ENCODE measurements at places on chromosomes 2 and 18.

- DNase-seq: no peak
Observed at GRCh38 chr18:31590570-31590969, 1.1 kb upstream of the TTR start.

- no peak for DNase-seq
Observed at GRCh38 chr2:146602856-146603255, 1242.0 kb upstream of the ACVR2A start.

DNA sequence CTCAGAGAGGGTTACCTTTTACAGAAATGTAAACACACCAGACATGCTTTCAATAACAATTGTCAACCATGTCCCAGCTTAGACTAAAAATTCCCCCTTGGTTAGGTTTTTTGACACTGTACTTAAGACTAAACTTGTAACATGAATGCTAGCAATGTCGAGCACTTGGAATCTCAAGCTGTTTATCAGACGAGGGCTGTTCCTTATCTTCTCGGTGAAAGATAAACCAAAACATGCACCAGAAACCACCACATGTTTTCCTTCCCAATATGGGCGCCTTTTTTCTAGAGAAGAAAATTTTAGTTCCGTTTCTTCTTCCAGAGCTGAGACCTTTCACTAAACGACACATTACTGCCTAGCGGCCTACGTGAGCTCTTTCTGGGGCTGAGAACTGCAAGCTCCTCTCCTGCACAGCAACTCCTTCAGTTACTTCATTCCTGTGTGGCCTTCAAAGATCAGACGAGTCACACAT is 42.4 kb upstream of the ACKR3 start:
- no peak for DNase-seq

GRCh38 chr2:222399038-222399783 is 25.1 kb upstream of the SGPP2 start:
- no peak for DNase-seq

DNA sequence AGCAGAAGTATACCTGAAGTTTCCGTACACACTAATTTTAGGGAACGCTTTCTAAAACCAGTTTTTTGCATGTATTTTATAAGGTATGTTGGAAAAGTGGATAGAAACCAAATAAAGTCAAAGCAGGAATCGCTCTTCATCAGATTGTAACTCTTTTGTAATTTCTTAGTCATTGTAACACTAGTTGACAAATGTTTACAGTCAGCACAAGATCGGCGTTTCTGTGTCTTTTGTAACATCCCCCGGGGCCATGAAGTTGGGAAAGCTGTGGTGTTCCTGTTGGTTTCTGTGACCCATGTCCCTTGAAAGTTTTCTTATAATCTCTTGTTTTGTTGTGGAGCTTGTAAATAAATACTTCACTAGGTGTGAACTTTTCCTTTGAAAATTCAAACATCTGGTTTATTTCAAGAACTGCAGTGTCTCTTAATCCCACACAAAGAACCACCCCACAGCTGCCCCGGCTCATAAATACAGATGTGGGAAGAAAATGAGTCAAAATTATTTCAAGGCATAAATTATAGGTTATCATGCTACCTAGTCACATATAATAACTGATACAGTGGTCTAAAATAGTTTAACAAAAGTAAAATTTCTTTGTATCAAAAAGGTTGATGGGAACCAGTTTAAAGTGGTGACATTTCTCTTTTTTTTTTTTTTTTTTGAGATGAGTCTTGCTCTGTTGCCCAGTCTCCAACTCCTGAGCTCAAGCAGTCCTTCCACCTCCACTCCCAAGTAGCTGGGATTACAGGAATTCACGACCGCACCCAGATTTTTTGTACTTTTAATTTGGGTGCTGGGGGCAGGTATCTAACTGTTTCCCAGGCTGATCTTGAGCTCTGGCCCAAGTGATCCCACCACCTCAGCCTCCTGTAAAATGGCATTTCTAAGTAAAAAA is 751 bp upstream of the NMI start:
- no peak for DNase-seq

DNA sequence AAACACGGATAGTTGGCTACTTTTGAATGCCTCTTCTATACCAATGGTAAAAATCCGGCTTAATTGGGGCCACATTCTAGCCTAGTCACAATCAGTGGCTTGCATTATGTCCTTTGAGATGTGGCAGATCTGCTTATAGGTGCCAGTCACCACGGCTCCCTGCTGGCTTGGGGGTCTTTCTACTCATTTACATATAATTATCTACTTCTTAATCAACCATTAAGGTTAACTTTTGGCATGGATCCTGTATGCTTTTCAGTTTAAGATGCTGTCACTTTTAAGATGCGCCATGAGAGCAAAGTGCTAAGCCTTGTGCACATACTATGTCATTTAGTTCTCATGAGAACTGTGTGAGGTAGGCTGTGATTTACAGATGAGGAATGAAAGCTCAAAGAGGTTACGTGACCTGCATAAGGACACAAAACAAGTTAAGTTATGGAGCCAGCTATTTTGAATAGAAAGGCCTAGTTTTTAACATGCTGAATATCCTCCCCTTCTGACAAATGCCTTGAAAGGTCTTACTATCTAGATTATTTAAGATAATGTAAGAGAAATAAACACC is 4.1 kb downstream of the NEDD4L start:
- no peak for DNase-seq

- no peak for DNase-seq
Observed at GRCh38 chr2:12107939-12108338, 361.5 kb downstream of the LPIN1 start.

DNA sequence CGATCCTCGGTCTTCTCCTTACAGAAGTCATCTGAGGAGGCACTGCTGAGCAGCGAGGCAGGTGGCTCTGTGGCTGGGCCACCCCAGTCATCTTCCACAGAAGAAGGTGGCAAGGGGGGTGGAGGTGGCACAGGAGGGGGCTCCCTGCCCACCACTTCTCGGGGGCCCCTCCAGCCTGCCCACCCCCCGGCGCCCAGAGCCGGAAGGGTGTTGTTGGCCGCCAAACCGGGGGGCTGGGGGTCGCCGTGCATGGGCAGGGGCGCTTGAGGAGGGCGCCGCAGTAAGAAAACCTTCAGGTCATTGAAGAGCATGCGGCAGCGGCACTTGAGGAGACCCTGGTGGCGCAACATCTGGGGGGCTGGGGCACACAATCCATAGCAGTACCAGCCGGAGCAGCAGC is 2.5 kb downstream of the MARCHF4 start:
- no peak for DNase-seq

GRCh38 chr18:58135183-58135641 is 91.2 kb downstream of the NEDD4L start:
- no peak for DNase-seq

DNA sequence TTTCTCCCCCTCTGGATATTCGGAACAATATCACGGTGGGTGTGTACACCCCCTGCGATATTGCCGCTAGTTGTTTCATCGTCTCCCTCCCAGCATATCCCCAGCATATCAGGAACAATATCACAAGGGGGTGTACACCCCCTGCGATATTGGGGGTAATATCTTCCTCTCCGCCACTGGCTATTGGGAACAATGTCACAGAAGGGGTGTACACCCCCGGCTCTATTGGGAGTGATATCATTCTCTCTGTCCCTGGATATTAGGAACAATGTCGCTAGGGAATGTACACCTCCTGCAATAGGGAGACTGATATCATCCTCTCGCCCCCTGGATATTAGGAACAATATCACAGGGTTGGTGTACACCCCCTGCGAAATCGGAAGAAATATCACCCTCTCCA is 1932.0 kb downstream of the SUCLG1 start:
- DNase-seq: no peak

GRCh38 chr2:8682719-8683667 is 1.1 kb downstream of the ID2 start:
- DNase-seq: peak; percentile 54

DNA sequence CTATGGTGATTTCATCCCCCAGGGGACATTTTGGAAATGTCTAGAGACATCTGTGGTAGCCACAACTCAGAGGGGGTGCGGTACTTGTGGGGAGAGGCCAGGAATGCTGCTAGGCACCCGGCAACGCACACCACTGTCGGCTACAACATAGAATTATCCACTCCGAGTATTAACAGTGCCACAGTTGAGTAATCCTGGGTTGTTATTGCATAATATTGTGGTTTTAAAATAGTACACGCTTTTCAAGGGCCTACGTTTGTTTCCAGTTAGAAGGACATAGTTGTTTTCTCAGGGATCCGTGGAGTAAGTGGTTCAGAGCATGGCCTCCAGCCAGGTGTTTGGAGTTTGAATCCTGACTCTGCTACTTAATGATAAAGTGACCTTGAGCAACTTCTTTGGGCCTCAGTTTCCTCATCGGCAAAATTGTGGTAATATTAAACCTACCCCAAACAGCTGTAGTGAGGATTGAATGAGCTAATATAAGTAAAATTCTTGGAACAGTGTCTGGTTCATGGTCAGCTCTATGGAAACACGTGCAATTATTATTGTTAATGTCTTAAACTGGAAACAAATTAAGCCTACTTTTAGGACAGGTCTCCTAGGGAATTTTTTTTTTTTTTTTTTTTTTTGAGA is 24.5 kb downstream of the CYP27A1 start:
- DNase-seq: peak; percentile 23

GRCh38 chr2:237122214-237122666 is 36.6 kb downstream of the COPS8 start:
- peak; percentile 3 for DNase-seq

- no peak for DNase-seq
Observed at GRCh38 chr2:39666491-39667101, 879 bp downstream of the TMEM178A start.

DNA sequence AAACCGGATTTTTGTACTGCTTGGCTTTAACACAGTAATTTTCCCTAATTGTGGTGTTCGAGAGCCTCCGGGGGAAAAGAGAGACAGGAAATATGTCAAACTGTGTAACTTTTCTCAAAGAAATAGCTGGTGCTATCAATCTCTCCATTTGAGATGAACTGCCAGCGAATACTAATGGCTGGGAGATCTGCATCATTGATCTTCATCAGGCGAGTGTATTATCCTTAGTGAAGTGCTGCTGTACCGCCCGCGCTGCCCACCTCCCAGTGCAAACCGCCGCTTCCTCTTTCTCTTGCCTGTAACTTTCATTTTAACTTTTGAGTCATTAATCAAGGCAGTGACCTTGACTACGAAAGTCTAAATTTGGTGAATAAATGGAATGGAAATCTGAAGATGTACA is 246.1 kb upstream of the ST6GAL2 start:
- peak; percentile 3 for DNase-seq

GRCh38 chr2:120699292-120699691 is 36.4 kb upstream of the GLI2 start:
- no peak for DNase-seq

DNA sequence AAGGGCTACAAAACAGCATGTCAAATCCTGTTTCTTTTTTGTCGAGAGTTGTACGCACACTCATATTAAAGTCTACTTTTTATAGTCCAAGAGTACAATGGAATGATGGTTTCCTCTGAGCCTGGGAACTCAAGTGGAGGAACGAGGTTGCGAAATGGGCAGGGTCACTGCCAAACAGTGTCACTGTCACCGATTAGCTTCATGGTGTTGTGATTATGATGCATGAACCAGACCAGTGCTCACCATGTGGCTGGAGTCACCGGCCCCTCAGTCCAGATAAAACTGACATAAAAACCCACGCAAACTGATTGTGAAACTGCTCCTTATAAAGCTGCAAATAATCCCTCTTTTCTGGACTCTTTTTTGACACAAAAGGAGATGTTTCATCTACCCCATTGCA is 122.0 kb downstream of the COPS8 start:
- no peak for DNase-seq

GRCh38 chr2:30662268-30663131 is 144.7 kb downstream of the CAPN13 start:
- DNase-seq: no peak

- DNase-seq: no peak
Observed at GRCh38 chr2:146041274-146041910, 1521.5 kb upstream of the ZEB2 start.

GRCh38 chr2:136247204-136247950 is 129.4 kb upstream of the CXCR4 start:
- no peak for DNase-seq

DNA sequence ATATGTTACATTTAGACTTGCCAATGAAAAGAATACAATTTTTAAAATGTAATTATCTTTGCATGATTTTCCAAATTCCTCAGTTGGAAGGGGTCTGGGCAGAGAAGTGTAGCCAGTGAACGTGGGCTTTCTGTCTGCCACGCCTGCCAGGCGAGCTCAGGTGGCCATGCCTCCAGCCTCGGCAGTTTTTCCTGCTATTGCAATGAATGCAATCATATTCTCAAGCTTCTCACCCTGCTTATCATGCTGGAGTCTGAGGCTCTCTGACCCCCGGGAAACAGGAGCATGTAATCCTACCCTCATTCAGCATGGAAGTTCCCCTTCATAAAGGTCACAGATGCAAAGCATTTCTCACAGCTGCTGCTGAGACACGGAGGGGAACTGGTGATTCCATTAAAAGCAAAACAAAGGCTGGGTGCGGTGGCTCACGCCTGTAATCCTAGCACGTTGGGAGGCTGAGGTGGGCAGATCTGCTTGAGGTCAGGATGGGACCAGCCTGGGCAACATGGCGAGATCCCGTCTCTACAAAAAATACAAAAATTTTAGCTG is 154.8 kb downstream of the MBP start:
- no peak for DNase-seq

Measured in globus pallidus (tissue), 1 donor.